ENCODE measurements at places on chromosomes 1 and 21.

GRCh38 chr1:79792219-79792930, 785.8 kb upstream of the ADGRL4 start:
- no peak for DNase-seq

DNA sequence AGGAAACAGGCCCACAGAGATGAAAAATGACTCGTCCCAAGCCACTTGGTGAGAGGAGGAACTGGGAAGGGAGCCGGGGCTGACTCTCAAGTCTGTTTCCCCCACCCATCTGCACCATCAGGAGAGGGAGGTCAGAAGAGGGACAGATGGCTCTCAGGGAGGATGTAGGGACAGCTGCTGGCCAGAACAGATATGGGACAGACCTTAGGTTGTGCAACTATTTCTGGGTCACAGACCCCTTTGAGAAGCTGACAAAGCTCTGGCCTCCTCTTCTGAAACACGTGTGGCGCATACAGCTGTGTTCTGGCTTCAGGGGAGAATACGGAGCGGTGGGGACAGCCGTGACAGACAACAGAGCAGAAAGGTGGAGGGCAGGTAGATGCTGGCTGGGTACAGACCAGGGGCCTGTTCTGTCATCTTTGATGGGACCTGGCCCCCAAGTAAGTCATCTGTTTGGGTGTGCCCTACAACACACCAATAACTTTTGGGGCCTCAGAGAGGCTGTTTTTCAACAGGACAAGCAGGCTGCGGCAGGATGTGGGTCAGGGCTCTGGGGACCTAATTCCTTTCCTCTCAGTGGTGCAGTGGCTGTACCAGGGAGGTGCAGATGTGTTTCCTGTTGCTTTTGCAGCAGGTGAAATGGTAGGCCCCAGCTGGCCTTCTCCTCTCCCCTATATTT, 7.3 kb downstream of the SH3BGRL3 start:
- no peak for DNase-seq

- no peak for DNase-seq
These were observed 260.9 kb downstream of the LTN1 start for GRCh38 chr21:28731700-28732321.

DNA sequence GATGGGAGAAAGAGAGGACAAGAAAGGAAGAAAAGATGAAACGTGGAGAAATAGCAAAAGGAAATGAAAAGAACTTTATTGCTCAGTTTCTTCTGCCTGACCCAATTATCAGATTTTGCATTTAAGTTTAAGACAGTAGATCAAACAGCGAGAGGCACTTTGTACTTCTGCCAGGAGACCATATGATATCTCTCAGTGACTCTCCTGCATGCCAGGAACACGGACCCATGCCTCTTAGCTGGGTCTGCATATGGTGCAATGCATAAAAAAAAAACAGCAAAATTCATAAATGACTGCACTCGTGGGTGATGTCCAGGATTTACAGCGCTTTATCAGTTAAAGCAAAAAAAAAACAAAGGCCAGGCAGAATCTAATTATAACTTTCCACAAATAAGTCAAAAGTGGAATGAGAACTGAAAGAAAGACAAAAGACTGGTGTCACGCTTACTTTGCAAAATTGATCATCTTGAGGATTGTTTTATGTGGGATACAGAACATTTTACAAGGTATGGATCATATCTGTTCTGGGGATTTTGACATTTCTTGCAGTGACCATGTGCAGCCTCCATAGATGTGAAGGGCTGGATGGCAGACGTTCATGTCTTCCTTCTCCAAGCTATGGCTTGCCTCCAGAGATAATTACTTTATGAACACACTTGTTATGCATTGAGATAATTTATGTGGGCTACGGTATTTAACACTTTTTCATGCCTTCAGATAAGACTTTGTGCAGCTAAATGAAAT, 79.5 kb downstream of the RUNX1 start:
- no peak for DNase-seq

Data from stimulated activated CD4-positive, alpha-beta T cell treated with anti-CD3 and anti-CD28 coated beads, TNF-alpha, amount 100 ng/mL, for 48 hours (primary cell).